ENCODE measurements at places on chromosomes 3 and 15. TPM values are rescaled to one million over a fixed set of nuclear protein-coding genes. Genes with fewer than 3 reads are reported as not detected.

- DNase-seq, result no peak
Observed at GRCh38 chr3:73719413-73719851, 94.7 kb upstream of the PDZRN3 start.

GRCh38 chr3:42159147-42159546 is 68.0 kb downstream of the TRAK1 start:
- no peak for DNase-seq

TNFSF10 gene
- total RNA-seq, result 52.0 TPM

- DNase-seq, result no peak
Observed at GRCh38 chr3:64022451-64023186, 675 bp downstream of the PSMD6 start.

RETNLB gene
- 11.4 TPM for total RNA-seq

DNA sequence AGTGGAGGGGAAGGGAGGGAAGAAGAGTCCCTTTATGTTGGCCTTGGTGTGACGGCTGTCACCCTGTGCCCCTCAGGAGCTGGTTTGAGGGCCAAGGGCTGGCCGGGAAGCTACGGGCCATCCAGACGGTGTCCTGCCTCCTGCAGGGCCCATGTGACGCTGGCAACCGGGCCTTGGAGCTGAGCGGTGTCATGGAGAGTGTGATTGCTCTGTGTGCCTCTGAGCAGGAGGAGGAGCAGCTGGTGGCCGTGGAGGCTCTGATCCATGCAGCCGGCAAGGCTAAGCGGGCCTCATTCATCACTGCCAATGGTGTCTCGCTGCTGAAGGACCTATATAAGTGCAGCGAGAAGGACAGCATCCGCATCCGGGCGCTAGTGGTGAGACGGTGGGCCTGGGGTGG is 8.1 kb upstream of the RCCD1 start:
- no peak for DNase-seq

DNA sequence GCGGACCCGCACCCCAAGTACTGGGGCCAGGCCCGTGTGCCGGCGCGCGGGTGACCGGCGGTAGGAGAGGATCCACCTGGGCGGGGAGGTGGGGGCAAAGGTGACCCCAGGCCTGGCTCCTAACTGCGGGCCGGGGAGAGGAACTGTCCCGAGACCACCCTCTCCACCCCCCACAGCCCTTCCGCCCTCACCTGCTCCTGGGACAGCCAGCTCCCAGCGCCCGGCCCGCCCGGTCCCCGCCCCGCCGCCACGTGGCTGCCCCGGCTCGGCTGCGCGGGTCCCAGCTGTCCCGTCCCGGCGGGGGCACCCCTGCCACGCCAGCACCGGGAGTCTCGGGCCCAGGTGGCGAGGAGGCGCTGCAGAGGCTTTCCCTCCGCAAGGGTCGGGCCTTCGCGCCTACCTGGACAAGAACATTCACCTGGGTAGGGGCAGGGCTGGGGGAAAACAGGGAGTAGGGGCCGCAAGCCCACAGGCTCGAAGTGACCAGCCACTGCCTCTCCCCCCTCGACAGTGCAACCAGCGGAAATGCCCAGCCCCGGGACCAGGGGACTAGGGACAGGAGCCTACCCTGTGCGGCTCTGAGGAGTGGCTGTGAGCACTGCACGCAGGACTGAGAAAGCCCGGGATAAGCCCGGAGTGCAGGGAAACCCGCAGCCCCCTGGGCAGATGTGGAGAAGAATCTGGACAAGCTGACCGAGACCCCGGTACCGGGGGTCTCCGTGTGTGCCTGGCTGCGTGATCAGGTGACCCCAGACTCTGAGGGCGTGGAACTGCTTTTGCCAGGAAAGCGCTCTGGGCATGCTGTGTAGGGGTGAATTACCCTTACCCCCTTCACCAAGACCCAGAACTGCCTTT is at the start of gene SLC12A8:
SLC12A8 (minus strand) TSS at position 240 of the 855 bp plus-strand sequence. CDS start 1,399 bp downstream, outside the sequence.
- peak; percentile 75 for DNase-seq

- no peak for DNase-seq
Observed at GRCh38 chr15:44082558-44083157, 112.4 kb downstream of the FRMD5 start.

- DNase-seq, result no peak
Observed at GRCh38 chr15:40137303-40138200, 23.3 kb upstream of the BUB1B start.

- DNase-seq, result no peak
Observed at GRCh38 chr3:194715022-194715800, 29.5 kb downstream of the FAM43A start.

GRCh38 chr15:96416218-96416933 is 85.9 kb downstream of the NR2F2 start:
- DNase-seq, result no peak

ALDH1A2 gene
- total RNA-seq, result 13.1 TPM

TIMMDC1 gene
- 36.7 TPM for total RNA-seq

DNA sequence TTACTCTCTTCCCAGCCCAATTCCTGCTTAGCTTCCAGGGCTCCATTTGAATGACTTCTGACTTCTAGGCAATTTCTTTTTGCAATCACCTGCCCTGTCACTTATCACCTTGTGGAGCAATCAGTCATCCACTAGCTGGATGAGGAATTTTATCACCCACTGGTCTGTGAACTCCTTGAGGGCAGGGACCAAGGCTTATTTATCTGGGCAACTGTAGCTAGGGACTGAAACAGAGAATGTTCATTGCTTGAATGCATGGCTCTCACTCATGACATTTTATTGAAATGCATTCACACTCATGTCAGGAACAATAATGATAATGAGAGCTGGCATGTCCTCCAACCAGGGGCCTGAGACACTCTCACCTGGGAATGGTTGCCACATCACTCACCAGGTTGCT is 15.5 kb downstream of the TNFAIP8L3 start:
- no peak for DNase-seq

GRCh38 chr3:12487786-12488185 is 3.5 kb downstream of the TSEN2 start:
- DNase-seq, result no peak

DPPA2 gene
- not detected for total RNA-seq
